MV-4-11 (cell line): ENCODE measurements at places on chromosomes 1 and 21.

- no peak for DNase-seq
Measured at GRCh38 chr1:109253803-109254620, 4.7 kb downstream of the CELSR2 start.

DNA sequence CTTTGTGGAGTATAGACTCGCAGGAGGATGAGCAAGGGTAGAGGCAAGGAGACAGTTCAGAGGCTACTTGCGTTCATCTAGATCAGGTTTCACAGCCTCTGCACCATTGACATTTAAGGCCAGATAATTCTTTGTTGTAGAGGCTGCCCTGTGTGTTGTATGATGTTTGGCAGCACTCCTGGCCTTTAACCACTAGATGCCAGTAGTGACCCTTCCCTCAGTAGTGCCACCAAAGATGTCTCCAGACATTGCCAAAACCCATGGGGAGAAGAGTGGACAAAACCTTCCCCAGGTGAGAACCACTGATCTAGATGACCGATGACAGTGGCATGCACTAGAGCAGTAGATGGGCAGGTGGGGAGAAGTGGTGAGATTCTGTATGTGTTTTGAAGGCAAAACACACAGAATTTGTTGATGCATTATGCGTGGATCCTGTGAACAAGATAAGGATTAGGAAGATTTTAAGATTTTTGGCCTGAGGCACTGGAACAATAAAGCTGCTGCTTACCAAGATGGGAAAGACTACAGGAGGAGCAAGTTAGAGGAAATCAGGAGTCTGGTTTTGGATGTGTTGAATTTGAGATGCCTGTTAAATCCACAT lies 9.9 kb upstream of the COG2 start:
- DNase-seq, result peak; percentile 27

GRCh38 chr1:55622074-55622473 lies 406.9 kb upstream of the USP24 start:
- no peak for DNase-seq

- DNase-seq, result no peak
Measured at GRCh38 chr1:31919591-31919990, 18.6 kb downstream of the PTP4A2 start.

DNA sequence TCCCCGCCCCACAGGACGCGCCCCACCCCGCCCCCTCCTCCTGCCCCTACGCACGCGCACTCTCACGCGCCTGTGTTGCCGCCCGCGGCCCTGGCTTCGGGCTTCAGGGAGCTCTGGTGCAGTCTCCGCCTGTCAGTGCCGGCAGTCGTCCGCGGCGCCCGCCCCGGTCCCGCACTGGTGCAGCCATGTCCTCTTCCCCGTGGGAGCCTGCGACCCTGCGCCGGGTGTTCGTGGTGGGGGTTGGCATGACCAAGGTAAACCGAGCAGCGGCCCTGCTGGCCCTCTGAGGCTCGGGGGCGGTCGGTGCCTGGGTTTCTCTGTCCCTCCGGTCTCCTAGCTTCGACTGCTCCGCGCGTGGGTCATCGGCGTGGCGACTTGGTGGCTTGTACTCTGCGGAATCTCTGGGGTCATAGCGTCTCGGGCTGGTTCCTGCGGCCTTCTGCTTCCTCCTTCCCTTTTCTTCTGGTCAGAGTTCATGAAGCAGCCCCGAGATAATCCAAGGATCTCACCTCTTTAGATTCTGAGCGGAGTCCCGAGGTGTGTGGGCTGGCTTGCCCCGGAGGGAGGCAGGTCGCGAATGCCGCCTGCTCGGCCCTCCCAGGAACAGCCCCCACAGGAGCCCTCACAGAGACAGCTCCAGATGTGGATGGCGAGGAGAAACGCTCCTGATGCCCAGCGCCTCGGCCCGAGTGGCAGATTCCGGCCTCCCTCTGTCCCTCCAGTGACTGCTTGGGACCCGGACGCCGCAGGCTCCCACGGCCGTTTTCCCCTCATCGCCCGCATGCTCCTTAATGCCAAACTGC lies at the start of gene SCP2:
TSS of gene SCP2 (plus strand) at position 65 of the 803 bp plus-strand sequence. CDS start at position 186, 121 bp downstream.
- DNase-seq, result no peak

GRCh38 chr1:111372336-111372965 lies 55.1 kb downstream of the OVGP1 start:
- DNase-seq, result no peak

GRCh38 chr1:245939756-245940345 lies 567.2 kb downstream of the SMYD3 start:
- no peak for DNase-seq

GRCh38 chr1:178345807-178346206 lies 151.0 kb downstream of the CLEC20A start:
- peak; percentile 11 for DNase-seq

GRCh38 chr1:54305906-54306514 lies 100.2 kb downstream of the SSBP3 start:
- DNase-seq, result no peak

DNA sequence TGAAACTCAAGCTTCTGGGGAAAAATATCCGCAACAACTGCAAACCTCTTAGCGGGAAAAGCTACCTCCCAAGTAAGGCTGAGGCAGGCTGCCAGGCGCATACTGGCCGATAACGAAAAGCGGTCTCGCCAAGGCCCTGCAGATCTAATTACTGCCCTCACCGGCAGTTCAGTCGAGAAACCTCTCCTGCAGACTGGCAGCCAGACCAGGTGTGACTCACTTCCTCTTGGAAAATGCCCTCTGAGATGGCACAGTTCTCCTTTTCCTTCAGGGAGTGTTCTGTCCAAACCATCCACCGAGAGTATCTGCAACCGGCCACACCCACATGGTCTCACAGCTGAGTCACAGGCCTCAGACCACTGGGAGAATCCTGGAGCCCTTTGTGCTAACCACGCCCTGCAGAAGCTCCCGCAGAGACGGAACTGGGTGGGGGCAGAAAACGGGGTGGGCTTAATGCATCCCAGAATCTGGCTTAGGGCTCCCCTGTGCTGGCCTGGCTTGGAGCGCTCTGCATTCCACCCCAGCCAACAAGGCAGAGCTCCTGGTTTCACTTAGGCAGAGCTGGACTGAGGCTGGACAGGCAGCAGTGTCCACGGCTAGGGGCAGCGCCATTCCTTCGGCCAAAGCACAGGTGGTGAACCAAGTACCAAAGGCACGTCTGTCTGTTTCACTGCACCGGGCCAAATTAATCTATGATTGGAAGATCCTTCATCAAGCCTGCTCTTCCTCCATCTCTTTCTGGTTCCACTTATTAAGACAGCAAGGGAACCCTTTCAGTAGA lies 1.2 kb downstream of the S100A10 start:
- DNase-seq, result peak; percentile 96

- no peak for DNase-seq
Measured at GRCh38 chr1:168235548-168235885, 9.7 kb downstream of the SFT2D2 start.

- DNase-seq, result no peak
Measured at GRCh38 chr1:54361342-54361741, 44.9 kb downstream of the SSBP3 start.

- DNase-seq, result peak; percentile 85
Measured at GRCh38 chr1:149962039-149962647, 25.5 kb upstream of the MTMR11 start.

DNA sequence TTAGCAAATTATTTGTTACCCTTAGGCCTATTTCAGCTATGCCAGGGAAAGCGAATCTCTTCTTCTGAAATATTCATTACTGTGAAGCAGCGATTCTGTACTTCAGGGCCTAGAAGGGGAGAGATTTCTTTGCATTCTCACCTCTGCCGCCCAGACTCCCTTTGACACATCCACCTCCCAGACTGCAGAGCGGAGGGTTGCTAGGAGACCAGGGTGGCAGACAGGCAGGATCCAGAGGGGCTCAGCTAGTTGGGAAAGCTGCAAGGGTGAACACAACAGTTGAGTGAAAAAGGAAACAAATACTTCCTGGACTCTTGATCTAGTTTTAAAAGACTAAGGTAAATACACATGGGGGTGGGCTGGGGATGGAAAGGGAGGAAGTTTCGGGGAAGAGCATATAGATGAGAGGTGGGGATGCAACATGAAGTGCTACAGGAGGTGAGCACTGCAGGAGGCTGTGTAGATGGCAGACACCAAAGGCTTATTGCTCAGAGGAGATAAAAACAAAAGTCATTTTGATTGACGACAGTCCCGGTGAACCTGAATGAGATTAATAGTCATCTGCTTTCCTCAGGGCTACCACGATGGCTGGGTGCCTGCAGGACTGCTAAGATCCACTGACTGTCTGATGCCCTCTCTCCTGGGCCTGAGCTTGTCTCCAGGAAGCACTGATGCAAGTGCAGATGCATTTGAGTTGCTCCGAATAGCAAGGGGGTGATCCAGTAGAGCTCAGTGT lies 26.4 kb upstream of the RAB3GAP2 start:
- DNase-seq, result no peak

- DNase-seq, result peak; percentile 44
Measured at GRCh38 chr21:33299181-33299752, 25.5 kb upstream of the IFNAR1 start.

- no peak for DNase-seq
Measured at GRCh38 chr1:63450416-63450815, 72.6 kb downstream of the ITGB3BP start.

DNA sequence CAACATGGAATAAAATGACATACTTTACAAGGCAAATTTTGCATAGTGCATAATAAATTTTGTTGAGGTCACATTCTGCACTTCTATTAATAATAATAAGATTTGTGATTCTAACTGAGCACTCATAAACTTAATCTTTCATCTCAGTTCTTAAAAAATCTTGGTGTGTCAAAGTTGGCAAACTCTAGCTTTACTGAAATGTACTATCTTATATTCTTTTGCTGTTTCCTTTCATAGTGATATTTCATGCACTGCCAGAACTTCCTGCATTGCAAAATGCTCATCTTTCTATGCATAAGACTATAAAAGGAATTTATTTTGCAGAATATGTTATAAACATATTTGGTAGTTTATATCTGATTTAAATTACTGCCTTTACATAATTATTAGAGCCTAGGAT lies 797.6 kb downstream of the ADGRL2 start:
- DNase-seq, result peak; percentile 11

DNA sequence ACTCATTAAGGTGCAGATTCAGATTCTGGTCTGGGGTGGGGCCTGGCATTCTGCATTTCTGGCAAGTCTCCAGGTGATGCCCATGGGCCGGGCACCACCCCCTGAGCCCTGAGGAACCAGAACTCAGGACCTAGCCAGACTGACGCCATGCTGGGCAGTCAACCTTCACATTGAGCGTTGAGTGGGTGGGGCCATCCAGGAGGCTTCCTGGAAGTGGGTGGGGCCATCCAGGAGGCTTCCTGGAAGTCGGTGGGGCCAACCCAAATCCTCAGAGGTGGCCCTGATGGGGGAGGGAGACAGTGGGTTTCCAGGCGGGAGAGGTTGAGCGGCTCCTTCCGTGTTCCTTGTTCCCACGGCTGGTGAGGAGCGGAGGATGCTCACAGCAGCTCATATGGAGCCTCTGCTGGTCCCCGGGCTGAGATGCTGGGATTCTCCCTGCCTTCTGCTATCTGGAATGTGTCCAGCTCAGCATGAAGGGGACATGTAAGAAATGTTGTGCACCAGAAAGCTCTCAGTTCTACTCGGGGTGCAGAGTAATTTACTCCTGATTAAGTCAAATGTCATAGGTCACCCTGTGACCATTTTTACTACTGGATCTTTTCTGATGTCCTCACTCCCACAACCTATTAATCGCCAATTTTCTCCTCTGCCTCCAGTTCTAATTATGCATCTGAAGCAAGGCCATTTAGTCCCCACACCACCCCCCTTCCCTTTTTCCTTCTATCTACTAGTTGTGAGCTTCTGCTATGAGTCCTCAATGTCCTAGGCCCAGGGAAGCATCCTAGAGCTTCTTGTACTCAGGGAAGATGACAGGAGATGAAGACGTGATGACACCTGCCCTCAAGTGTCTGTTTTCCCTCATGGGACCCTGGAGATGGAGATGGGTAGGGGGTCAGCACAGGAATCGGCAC lies 435.4 kb downstream of the PTPRU start:
- no peak for DNase-seq

- DNase-seq, result peak; percentile 24
Measured at GRCh38 chr1:13593511-13594131, 10.0 kb downstream of the PDPN start.

DNA sequence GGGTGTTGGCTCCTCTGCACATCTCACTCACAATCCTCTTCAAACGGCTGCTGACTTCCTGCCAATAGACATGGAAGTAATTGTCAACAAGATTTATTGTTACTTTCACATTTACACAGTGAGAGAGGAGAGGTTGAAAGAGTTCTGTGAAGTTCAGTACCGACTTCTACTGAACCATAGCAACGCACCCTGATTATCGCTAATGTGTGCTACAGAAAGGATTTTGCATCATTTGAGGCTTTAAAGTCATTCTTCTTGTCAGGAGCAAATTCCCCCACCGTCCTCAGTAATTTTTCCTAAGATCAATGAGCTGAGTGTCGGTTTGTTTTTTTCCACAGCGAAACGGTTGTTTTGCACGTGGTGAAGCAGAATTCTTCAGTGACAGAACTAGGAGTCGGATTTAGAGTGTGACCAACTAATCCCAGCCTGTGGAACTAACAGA lies 361.0 kb downstream of the ADGRL2 start:
- peak; percentile 81 for DNase-seq

DNA sequence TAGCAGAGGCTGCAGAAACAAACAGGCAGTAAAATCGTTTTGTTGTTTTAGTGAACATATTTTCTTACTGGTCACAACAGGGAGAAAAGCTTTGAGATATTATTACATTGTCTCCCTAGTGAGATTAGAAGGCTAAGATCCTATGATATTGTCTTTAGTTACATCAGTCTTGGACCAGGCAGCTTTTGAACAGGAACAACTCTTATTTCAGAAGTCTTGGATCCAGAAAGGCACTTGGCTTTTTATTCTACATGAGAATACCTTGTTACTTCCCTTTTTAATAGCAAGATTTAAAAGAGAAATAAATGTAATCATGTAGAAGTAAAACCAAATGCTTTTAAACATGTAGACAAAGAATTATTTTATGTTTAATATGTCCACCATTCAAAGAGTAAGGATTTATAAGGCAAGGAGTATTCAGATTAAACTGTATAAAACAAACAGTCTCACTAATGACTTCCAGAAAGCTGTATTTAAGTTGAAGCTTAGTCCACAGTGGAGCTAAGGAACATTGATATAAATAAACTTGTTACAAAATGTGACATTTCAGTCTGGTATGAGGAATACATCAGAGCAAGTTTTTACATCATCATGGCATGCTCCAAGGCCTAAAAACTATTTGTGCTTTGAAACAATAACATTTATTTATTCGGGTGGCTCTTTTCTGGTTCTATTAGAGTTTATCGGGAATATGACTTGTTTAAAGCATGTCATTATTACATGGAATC lies 72.2 kb downstream of the PHTF1 start:
- DNase-seq, result no peak
